HCEC 1CT (cell line): ENCODE measurements at places on chromosomes 6 and 20.

DNA sequence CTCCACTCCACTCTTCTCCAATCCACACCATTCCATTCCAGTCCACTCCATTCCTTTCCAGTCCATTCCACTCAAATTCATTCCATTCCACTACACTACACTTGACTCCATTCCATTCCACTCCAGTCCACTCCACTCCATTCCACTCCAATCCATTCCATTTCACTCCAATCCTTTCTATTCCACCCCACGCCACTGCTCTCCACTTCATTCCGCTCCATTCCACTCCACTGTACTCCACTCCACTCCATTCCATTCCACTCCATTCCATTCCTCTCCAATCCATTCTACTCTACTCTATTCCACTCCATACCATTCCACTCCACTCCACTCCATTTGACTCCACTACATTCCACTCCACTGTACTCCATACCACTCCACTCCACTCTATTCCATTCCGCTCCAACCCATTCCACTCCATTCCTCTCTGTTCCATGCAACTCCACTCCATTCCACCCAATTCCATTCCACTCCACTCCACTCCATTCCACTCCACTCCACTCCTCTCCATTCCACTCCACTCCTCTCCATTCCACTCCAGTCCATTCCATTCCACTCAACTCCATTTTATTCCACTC is 23.4 kb upstream of the DEFB125 start:
- no peak for DNase-seq

DNA sequence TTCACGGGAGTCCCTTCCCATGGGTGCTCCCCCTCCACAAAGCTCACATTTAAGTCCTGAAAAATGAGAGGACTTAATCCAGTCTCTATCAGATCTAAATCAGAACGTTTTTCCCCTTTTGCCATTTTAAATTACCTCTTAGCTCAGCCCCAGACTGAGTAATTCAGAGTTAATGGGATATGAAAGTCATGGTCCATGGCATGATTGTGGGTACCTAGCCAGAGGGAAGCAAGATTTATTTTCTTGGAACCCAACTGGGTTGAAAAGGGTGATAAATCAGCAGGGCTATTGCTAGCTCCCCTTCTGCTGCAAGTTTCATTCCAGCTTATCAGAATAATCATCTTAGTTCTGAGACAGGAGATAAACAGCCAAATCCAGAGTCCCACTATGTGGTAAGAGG is 320.2 kb upstream of the CHD6 start:
- no peak for DNase-seq

DNA sequence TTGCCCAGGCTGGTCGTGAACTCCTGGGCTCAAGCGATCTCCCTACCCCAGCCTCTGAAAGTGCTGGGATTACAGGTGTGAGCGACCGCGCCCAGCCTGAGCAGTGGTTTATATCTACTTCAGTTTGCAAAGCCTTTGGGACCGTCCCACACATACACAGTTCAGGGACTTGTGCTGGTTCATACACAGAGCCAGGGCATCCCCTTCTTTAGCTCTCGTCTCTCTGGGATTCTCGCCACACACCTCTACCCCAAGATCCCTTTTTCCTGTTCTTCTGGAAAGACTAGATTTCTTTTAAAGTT is 12.5 kb downstream of the CAP2 start:
- no peak for DNase-seq

- DNase-seq = peak; percentile 60
These were observed 1.3 kb upstream of the NDUFAF4 start for GRCh38 chr6:96899019-96899418.

DNA sequence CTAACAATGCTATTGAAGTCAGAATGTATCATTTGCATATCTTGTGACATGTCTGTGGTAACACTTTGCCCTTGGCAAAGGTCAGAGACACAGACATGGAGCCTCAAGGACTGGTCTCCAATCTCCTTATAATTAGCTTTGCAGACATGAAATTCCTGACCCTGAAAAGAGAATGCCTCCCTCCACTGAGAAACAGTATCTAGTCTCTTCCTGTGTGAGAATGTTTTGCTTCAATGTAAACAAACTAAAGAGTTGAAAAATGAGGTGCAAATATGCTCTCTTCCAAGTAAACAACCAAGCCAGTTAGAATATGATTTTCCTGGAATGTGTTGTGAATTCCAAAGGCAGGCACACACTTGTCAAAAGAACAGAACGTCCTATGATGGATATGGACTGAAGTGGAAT is 407.1 kb upstream of the MARCKS start:
- DNase-seq = peak; percentile 53

- no peak for DNase-seq
These were observed 92.6 kb downstream of the JARID2 start for GRCh38 chr6:15338476-15338875.

DNA sequence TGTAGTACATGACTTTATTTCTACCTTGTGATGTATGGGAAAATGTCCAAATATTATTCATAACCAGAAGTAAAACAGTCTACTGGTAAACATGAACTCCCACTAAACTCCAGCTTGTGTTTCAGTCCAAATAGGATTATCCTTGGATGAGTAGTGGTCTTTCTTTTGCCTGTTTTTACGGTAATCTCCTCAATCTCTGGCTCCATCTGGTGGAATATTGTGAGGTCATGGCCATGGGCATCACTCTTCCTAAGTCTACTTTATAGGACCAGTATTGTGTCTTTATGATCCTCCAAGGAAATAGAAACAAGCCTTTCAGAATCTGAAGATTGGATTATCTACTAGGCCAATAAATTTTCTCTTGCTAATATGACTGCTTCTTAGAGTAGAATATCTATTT is 505.0 kb downstream of the BMP2 start:
- DNase-seq = no peak

GRCh38 chr6:157597461-157598312 is 216.7 kb downstream of the ZDHHC14 start:
- peak; percentile 52 for DNase-seq

DNA sequence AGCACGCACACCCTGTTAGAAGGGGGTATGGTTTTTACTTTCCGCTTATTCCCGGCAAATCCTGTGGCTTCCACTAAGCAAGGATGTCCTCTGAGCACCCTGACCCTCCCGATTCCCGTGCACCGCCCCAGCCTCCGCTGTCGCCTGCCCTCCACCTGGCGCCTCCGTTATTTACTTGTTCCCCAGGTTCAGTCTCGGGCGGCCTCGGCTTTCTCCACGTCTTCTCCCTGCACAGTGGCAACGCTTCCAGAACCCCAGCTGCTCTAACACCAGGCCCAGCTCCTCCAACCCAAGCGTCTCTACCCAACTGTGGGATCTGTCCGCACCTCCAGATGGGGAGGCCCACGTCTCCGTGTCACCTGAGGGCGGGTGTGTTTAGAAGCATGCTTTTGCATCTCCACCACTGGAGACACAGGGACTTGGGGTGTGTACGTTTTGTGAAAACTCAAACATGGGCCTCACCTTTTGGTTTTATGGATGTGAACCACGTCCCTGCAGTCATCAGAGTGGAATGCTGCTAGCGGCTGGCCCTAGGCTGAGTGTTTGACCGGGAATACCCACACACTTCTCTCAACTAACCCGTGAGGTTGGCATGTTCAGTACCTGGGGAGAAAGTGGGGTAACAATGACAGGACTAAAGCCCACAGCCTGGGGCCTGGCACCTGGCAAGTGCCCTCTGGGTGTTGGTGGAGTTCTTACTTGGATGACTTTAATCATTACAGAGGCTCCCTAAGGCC is 79.9 kb downstream of the THBS2 start:
- DNase-seq = peak; percentile 7

GRCh38 chr20:7106910-7107309 is 339.4 kb downstream of the BMP2 start:
- DNase-seq = no peak

GRCh38 chr6:113627480-113627879 is 229.7 kb upstream of the MARCKS start:
- DNase-seq = no peak

DNA sequence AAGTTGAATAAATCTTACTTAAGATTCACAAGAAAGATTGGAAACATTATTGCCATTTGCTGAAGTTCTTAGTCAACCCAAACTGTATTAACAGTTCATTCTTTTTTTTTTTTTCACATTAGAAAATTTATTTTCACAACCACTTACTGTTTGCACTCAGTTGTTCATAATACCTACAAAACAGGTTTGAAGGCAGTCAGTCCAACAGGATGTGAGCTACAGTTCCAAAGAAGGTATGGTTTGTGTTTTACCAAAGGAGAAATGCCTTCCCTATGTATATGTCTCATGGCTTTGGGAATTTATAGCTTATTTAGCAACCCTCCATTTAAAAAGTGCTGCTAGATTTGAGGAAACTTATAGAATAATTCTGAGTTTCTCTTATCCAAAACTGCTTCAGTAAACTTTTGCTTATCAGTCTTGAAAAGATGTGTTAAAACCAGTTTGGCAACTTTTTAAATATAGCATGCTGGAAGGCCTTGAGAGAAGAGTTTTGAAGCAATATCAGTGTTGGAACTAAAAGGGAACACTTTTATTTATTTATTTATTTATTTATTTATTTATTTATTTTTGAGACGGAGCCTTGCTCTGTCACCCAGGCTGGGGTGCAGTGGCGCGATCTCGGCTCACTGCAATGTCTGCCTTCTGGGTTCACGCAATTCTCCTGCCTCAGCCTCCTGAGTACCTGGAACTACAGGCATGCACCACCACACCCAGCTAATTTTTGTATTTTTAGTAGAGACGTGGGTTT is 46.8 kb upstream of the RREB1 start:
- no peak for DNase-seq

GRCh38 chr6:116247285-116247684 is 6.6 kb downstream of the TSPYL4 start:
- no peak for DNase-seq

DNA sequence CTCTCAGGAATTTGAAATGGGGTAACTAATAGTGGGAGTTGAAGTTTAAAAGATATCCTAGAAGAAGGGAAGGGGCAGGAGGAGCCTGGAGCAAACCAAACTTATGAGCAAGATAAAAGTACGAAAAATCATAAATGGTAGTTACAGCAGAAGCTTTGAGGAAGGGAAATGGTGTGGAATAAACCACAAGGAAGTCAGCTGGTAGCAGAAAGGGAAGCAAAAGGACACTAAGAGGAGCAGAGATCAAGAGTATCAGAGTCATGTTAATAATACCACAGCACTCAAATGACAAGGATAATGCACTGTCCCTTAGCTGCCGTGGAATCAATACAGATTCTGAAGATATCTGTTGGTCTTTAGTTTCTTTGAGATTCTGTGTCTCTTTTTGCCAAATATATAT is 44.9 kb upstream of the CCDC28A start:
- no peak for DNase-seq

GRCh38 chr6:162219266-162219665 is 508.3 kb downstream of the PRKN start:
- no peak for DNase-seq

DNA sequence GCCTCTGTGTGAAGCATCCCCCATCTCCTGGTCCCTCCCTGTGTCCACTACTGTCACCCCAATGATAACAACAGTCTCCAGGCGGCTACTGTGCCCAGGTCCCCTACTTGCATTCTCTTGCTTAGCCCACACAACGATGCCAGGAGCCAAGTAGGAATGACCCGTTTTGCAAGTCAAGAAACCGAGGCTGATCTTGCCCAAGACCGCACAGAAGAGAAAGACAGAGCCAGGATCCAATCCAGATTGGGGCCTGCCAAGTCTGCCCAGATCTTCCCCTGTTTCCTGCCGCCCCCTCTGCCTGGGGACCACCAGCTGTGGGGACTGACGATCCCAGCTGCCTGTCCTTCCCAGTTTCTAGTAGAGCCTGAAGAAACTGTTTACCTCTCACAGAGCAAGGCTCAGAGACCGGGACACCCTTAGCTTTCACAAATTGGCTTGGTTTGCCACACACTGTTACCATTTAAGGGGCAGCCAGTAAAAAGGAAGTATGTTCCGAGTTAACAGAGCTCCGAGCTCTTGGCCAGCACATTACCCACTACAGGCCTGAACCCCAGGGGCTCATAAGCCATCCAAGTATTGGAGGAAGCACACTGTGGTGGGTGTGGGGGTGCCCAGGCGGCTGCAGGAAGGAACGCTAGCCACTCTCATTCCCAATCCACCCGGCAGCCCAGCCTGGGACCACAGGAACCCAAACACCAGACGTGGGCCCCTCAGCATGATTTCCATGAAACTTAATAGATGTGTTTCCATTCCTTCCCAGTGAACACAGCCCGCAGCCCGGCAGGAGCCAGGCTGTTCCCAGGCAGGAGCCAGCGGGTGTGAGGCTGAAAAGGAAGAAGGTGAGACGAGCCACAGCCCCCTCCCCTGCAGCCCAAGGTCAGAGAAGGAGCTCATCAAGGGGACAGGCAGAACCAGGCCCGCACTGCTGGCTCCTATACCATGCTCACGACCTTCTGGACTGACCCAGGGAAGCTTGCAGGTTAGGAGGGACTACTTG is 7.9 kb downstream of the KIAA1755 start:
- no peak for DNase-seq

- DNase-seq = no peak
These were observed 2.1 kb downstream of the FOXP4 start for GRCh38 chr6:41548098-41548840.

GRCh38 chr20:44959638-44960102 is 527 bp downstream of the TOMM34 start:
- DNase-seq = peak; percentile 47

DNA sequence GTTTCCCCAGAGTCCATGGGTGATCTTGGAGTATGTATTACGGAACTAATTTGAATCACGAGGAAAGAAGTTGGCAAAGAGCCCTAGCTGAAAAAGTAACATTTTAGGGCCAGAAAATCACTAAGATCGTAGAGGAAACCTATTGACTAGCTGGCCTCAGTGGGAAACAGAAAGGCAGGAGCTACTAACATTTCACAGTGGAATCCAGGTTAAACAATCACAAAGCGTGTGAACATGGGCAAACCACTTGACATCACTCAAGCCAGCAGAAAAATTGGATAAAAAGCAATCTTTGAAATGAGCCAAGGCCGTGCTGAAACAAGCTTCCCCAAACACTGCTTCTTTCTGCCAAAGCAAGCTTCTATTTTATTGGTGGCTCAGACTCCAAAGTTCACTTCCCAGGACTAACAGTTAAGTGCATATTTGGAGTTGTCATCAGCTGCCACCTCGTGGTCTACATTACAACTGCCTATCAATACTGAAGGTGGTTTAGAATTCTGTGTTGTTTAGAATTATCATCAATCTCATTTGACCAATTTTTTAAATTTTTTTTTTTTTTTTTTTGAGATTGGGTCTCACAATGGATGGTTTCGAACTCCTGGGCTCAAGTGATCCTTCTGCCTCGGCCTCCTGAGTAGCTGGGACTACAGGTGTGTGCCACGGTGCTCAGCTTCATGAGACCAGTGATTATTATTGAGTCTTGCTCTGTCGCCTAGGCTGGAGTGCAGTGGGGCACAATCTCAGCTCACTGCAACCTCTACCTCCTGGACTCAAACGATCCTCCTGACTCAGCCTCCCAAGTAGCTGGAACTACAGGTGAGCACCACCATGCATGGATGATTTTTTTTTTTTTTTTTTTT is 10.6 kb downstream of the RPS10 start:
- DNase-seq = peak; percentile 77
